ENCODE measurements at places on chromosomes 3 and 15.
A peak's percentile ranks its signal among the peaks of the same experiment; 100 is the strongest.

- DNase-seq: no peak
Measured at GRCh38 chr3:136802481-136802996, 16.4 kb upstream of the SLC35G2 start.

GRCh38 chr15:88230823-88231222 is 25.7 kb downstream of the NTRK3 start:
- DNase-seq: no peak

- DNase-seq: no peak
Measured at GRCh38 chr3:88132894-88133293, 16.9 kb upstream of the C3orf38 start.

DNA sequence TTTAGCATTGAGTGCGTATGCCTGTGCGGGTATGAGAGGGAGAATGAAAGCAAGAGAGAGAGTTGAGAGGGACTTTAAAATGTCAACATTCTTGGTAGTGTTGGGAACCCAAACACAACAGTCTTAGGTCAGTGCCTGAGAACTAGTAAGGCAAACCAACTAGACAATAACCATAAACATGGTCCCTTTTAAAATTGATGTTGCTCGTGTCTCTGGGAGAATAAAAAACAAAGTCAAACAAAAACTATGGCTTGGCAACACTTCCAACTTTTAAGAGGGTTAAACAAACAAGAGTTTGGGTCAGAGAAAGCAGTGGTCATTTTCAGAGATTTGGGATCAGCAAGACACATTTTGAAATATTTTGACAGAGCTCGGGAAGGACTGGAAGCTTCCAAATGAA is 146.7 kb upstream of the THBS1 start:
- no peak for DNase-seq

- DNase-seq: no peak
Measured at GRCh38 chr15:45128971-45129639, 574 bp downstream of the DUOXA1 start.

- no peak for DNase-seq
Measured at GRCh38 chr15:42092398-42093318, 1.7 kb downstream of the PLA2G4D start.

GRCh38 chr3:185473290-185473815 is 25.5 kb downstream of the TMEM41A start:
- DNase-seq: no peak

- DNase-seq: no peak
Measured at GRCh38 chr3:18901571-18901970, 246.7 kb upstream of the KCNH8 start.

GRCh38 chr3:84224262-84224661 is 734.5 kb upstream of the CADM2 start:
- DNase-seq: no peak

- no peak for DNase-seq
Measured at GRCh38 chr15:89123181-89123525, 34.9 kb downstream of the ABHD2 start.

DNA sequence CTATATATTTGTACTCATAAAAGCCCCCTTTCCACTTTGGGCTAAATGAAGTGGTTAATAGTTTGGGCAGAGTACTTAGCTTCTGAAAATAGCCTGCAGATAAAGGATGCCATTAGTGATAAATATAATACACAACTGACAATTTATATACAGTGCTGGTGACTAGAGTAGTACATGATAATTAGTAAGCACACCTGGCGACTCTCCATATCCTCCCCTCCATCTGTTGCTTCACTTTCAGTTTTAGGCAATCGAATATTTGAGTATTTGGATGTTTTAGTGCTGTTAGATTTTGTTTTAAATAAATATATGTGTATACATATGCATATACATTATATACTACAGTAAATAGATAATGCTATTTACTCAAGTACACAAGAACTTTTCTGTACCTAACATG is 35.9 kb upstream of the CHMP2B start:
- no peak for DNase-seq

DNA sequence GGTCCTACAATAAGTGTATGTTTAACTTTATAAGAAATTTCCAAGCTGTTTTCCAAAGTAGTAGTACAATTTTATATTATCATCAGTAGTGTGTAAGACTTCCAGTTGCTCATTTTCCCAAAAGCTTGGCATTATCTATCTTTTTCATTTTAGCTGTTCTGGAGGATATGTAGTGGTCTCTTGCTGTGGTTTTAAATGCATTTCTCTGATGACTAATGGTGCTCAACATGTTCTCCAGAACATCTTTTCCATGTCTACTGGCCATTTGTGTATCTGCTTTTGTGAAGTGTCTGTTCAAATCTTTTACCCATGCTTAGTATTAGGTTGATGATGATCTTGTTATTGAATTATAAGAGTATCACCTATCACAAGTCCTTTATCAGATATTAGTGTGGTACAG is 13.3 kb downstream of the BCL2A1 start:
- DNase-seq: no peak

DNA sequence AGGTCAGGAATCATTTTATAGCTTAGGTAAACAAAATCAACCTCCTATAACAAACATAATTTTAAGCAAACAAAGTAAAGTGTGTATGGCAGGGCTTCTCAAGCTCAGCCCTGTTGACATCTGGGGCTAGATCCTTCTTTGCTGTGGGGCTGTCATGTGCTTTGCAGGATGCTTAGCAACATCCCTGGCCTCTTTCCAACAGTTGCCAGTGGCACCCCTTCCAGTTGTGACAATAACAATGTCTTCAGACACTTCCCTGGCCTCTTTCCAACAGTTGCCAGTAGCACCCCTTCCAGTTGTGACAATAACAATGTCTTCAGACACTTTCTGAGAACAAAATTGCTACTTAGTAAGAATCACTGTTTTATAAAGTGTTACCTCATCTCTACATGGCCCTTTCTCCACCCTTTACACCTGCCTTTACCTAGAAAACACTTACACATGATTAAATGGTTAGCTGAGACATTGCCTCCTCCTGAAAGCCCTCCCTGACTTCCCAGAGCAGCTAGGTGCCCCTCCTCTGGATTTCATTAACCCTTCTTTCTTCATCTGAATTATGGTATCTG is 194.0 kb upstream of the LMCD1 start:
- DNase-seq: no peak

DNA sequence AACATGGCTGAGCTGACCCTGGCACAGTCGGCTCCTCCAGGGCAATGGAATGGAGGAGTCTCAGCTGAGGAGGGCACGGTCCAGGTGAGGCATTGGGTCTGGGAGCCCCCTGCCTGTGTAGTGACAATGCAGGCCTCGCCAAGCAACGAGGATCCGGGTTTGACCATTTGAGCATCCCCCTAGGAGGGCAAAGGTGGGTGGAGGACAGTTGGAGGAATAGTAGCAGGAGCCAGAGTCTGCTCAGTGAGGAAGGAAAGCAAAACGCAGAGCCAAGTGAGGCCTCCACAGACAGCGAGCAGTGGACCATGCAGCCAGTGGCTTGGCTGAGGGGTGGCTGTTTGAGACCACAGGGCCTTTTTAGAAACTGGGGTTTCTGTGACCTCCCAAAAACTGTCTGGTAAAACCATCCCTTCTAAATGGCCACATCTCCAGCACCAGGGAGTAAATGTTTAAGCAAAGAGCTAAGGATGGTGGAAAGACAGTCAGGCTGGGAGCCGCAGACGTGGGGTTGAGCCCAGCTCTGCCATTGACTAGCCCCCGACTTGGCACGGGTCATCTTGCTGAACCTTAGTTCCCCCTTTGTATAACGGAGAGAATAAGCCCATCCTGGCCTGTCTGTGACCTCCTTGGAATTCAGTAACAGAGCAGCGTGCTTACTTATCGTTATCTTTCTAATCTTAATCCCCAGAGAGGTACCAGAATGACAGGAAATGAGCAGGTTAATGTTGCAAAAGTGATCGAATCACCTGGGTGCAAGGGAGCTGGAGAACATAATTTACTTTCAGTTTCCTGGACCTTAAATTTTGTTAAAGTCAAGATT is 46.8 kb downstream of the CMTM6 start:
- no peak for DNase-seq

DNA sequence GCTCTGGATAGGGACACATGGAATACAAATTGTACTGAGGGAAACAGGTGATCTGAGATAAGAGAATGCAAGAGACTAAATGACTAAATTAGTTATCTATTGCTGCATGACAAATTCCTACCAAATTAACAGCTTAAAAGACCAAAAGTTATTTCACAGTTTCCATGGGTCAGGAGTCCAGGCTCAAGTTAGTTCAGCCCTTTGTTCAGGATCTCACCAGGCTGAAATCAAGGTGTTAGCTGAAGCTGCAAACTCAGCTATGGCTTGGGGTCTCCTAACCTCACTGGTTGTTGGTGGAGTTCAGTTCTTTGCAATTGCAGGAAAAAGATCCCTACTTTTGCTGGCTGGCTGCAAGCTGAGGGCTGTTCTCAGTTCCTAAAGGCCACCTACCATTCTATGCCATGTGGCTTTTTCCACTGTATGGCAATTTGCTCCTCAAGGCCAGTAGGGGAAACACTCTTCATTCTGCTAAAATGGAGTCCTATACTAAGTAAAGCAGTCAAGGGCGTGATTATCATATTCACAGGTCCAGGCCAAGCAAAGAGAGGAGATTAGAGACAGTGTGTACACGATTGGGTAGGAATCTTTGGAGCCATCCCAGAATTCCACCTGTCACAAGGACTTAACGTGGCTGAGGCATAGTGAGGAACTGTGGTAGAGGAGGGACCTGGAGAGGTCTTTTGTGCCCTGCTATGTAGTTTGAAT is 53.7 kb downstream of the THRB start:
- DNase-seq: no peak

DNA sequence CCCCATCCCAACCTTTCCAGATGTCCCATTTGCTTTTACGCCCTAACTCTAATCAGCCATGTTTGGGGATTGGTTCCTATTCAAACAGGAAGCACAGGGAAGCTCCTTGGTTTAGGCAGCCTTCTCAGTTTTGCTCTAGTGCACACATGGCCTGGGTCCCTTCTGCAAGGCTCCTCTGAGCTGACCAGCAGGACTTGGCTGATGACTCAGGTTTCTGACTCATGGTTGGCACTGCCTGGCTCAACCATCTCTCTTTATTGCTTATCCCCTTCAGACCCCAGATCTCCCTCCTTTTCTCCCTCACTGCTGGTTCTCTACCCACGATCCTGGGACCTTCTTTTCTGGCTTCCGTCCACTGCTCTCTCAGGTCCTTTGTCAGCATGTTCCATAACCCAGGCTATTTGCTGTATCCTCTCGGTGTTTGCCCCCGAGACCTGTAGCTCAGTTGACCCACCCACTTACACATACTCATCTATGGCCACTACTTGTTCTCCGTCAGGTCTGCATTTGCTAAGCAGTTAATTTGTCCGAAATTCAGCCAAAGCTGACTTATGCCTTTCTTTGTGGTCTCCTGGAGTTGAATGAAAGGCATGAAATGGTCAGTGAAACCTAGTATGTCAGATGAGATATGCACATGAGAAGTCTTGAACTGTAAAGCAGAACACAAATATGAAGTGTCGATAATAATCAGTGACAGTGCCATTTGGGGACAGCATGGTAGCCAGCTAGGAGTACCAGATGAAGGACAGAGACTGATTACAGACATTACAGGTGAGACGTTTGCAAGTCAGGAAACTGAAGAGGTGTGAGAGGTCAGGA is 323.5 kb upstream of the ROPN1 start:
- DNase-seq: no peak

DNA sequence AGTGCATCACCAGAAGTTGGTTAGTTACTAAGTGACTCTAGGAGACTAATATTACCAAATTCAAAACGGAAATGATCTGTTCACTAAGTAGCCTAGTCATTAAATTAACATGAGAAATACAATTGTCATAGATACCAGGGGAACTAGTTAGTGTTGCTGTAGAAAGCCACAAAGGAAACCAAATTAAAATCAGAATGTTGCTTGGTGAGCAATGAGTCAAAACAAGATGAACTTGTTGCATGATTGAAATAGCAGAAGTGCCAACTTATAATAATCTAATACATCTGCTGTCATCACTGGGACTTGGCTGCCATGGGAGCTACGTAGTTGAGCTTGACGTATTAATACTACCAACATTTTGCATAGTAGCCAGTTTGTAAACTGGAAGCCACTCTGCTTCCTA is 458.1 kb downstream of the DIPK2A start:
- DNase-seq: no peak

DNA sequence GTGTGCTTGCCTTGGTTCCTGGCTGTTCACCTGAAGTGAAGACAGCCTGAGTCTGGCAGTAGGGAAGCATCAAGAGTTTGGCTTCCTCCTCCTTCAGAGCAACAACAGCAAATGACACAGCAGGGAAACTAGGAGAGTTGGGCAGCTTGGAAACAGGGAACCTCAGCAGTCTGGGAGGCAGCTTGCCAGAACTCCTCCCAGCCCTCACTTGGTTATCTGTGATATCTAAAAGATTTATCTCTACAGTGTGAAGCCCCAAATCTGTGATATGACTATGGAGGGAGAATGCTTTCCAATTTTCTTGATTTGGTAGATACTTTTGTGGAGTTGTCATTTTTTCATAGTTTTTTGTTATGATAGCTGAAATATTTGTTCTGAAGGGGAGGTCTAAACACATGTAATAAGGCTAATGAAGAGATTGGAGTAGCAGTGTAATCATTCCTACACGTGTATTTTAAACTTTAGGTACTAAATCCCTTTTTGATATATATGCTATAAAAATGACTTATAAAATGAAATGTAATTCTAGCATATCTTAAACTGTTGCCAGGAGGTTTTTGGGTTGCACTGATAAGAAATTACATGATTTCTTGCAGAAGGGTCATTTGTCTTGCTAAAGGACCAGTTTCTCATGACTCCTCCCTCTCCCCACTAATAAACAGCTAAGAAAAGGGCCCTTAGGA is 20.8 kb downstream of the UBE2E1 start:
- DNase-seq: no peak

DNA sequence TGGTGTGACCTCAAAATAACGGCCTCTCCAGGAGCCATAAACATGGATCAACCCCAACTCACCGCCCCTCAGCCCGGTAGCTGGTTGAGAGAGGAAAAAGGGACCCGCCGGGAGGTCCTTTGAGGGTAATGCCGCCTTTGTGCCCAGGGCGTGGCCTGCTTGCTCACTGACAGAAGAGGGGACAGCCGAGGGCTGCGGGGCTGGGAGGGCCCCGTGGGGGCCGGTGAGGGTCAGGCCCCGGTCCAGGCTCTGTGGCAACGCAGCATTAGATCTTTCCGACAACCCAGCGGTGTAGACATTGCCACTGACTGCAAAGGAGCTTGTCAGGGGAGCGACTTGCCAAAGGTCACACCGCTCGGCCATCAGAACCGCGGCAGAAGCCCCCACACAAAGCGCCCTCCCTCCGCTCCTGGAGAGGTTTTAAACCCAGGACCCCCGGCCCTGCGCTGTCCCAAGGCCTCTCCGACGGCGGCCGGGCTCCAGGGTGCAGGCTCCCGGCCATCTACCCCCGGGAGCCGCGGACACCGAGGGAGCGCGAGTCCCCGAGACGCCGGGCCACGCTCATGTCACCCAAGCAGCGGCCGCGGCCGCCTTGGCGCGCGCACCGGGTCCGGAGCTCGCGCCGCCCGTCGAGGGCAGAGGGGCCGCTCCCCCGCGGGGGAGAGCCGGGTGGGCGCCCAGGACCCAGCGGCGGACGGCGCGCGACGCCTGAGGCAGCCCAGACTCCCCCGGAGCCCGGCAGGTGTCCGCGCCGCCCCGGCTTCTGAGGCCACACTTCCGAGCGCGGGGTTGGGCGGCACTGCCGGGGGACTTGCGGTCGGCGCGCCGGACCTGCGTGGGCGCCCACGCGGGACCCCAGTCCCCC is 975 bp downstream of the PCSK6 start:
- DNase-seq: no peak

- DNase-seq: no peak
Measured at GRCh38 chr3:193711166-193711485, 118.1 kb downstream of the OPA1 start.

- DNase-seq: peak; percentile 27
Measured at GRCh38 chr15:75200765-75201615, 692 bp upstream of the C15orf39 start.
